ENCODE measurements at places on chromosomes 6 and 20.

GRCh38 chr20:10868299-10868698, 194.5 kb upstream of the JAG1 start:
- no peak for DNase-seq

- no peak for DNase-seq
These were observed 62.4 kb downstream of the DTD1 start for GRCh38 chr20:18650224-18650623.

DNA sequence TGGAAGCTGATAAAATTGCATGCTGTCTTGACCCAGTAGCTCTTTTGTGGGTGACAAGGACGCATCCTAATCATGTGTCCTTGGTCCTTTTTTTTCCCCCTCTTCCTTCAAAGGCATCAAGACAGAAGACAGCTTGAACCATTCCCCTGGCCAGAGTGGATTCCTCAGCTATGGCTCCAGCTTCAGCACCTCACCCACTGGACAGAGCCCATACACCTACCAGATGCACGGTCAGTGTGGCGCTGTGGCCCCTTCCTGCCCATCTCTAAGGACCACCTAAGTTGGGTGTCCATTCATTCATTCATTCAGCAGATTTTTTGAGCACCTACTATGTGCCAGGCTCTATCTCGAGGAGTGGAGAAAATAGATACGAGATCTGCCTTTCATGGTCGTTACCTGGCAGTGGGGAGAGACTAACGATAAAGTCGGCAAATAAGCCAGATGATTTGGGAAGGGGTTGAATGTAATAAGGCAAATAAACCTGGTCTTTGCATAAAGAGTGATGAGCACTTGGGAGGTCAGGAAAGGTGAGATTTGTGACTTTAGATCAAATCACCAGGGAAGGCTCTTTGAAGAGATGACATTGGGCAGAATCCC, 121.5 kb downstream of the EYA2 start:
- DNase-seq = no peak

DNA sequence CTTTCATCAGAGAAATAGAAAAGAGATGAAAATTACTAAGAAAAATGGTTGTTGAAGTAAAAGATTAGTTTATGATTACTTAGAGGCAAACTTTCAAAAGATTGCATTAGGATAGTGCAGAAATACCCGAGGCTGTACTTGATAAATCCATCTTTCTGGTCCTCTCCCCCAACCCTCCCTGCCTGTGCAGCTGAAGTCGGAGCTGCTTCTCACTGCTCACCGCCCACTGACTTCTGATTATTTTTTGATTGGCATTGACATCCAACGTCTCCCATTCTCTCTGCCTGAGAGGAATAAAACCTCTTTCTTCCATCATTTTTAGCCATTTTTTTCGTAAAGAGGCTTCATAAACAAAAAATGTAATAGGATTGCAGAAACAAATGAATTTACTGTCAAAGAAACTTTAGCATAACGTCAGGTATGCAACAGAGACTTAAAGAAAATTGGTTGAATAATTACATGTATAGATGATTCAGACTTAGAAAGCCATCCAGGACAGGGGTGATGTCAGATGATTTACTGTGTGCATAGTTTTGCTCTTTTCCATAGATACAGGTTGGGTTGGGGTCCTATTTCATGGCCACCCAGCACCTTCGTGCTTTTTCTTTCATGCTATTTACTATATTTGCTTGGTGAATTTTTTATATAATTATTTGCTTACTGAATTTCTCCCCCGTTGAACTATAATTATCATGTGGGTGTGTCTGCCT, 53.6 kb upstream of the EDN3 start:
- DNase-seq = no peak

DNA sequence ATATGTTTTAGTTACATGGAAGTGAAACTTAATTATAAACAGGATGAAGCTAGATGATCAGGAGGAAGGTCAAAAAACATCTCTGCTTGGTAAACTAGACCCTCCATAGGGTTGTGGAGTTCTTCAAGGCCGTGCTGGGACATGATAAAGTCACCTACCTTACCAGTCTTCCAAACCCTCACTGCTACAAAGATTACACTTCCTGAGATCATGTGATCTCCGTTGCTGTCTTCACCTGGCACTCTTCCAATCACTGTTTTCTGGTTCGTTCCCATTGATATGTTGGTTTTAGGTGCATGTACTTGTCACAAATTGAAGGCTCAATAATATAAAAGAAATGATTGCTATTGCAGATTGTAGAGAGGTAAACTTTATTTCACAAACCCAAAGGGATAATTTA, 161.5 kb upstream of the MAN1A1 start:
- no peak for DNase-seq

- no peak for DNase-seq
These were observed 674.8 kb upstream of the CITED2 start for GRCh38 chr6:140049251-140049650.

- DNase-seq = no peak
These were observed 518.1 kb downstream of the TFAP2A start for GRCh38 chr6:9896806-9897205.

- no peak for DNase-seq
These were observed 43.0 kb downstream of the RPRD1B start for GRCh38 chr20:38076548-38076947.

DNA sequence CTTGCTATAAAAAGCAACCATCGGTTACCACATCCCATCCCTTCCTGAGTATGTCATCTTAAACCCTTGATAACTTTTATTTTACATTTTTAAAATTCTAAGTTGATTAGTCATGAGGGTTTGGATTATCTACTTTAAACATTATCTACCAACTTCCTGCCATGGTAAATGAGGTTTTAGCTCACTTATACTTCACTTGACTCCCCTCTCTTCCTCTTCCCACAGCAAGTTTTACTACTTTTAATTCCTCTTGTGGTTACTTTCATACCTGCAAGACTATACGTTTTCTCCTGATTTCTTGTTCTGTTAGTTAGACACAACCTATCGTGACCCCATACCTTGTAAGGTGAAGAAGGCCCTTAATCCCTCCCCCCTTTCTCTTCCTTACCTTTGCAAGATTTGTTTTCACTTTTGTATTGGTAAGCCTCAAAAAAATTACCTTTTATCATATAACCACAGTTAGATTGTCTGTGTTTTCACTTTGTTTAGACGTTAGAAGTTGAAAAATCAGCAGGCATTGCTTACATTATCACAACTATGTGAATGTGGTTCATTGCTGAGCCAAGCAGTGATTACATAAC, 60.1 kb upstream of the OGFRL1 start:
- no peak for DNase-seq

GRCh38 chr6:37036146-37036545, 30.7 kb downstream of the FGD2 start:
- DNase-seq = no peak

DNA sequence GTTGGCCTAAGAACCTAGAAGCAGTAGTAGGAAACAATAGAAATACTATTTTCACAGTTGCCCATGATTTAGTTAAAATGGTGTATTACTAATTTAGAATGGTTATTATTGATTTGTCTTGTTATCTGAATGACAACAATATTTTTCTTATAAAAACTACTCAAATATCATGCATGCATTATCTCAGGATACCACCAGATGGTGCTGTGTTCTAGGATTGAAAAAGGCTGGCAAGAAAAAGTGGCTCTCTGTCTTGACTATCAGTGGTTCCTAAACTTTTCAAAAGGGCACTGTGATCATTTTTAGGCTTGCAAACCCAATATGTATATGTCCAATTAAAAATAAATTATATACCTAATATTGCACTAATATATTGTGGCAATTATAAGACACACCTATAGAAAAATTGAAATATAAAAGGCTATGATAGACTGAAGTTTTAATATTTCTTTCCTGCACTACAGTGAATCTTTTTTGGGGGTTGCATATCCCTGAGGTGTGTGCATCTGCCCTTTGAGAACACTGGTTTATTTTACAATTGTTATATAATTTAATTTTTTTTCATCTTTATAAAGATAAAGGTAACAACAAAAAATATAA, 131.7 kb upstream of the MLIP start:
- no peak for DNase-seq

DNA sequence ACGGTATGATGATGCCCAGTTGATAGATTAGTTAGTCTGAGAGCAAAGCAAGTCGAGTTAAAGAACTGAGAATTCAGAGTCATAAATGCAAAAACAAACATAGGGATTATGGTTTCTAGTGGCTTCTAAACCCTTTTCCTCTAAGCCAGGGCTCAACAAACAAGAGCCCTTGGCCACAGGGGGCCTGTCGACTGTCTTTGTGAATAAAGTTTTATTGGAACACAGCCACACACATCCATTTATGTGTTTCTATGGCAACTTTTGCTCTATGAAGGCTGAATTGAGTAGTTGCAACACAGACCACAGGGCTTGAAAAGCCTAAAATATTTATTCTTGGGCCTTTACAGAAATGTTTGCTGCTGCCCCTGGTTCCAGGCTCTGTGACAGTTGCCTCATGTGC, 76.2 kb downstream of the SLC24A3 start:
- no peak for DNase-seq

DNA sequence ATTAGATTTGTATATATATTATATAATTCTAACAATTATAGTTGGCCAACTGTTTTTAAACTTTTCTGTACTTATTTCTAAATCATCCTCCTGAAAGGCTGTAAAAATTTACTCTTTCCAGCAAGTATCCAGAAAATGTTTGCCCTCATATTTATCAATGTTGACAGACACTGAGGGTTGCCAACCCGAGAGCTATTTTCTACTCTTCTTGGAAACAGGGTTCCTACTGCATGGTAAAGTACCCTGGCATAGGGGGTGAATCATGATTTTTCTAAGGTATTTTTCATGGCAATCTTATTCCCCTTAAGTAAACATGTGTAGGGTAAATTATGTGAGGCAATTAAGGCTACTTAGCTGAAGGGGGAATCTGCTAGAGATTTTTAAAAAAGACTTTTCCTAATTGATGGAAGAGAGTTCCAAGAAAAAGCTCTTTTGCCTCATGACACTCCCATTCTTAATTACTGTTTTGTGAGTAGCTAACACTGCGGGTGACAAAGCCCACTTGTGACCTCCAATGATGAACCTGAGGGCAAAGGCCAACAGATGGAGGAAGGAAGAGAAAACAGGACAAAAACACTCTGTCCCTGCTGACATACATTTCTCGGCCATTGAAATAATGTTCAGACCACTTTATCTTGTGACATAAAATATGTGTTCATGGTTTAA, 37.9 kb downstream of the GPX5 start:
- no peak for DNase-seq

- DNase-seq = no peak
These were observed 38.1 kb downstream of the BICRAL start for GRCh38 chr6:42819803-42820511.

GRCh38 chr20:51494241-51495110, 48.0 kb downstream of the NFATC2 start:
- peak; percentile 40 for DNase-seq

- DNase-seq = no peak
These were observed 50.1 kb downstream of the SSR1 start for GRCh38 chr6:7262746-7263518.

GRCh38 chr6:140708441-140708840, 1334.0 kb upstream of the CITED2 start:
- DNase-seq = no peak

DNA sequence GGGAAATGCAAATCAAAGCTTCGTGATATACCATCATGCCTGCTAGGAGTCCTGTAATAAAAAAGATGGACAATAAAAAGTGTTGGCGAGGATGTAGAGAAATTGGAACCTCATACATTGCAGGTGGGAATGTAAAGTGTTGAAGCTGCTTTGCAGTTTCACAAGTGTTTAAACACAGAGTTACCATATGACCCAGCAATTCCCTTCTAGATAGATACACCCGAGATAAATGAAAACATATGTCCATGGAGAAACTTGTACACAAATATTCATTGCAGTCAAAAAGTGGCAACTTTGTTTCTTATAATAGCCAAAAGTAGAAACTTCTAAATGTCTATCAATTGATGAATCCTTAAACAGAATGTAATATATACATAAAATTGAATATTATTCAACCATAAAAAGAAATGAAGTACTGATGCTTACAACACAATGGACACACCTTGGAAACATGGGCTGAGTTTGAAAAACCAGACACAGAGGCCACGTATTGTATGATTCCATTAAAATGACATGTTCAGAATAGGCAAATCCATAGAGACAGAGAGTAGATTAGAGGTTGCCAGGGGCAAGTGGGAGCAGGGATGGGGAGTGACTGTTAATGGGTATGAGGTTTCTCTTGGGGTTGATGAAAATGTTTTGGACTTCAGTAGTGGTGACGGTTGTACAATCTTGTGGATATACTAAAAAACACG, 20.8 kb upstream of the ERVFRD-1 start:
- no peak for DNase-seq

- DNase-seq = no peak
These were observed 142.7 kb upstream of the EXOC2 start for GRCh38 chr6:835476-836160.

- DNase-seq = no peak
These were observed 163.8 kb downstream of the MMUT start for GRCh38 chr6:49299279-49299678.

- no peak for DNase-seq
These were observed 463 bp upstream of the SLC22A2 start for GRCh38 chr6:160259143-160259425.

All from activated naive CD8-positive, alpha-beta T cell treated with anti-CD3 and anti-CD28 coated beads, Interleukin-2, amount 50 U/mL, for 24 hours (primary cell).